ENCODE measurements at places on chromosomes 1 and 21.

DNA sequence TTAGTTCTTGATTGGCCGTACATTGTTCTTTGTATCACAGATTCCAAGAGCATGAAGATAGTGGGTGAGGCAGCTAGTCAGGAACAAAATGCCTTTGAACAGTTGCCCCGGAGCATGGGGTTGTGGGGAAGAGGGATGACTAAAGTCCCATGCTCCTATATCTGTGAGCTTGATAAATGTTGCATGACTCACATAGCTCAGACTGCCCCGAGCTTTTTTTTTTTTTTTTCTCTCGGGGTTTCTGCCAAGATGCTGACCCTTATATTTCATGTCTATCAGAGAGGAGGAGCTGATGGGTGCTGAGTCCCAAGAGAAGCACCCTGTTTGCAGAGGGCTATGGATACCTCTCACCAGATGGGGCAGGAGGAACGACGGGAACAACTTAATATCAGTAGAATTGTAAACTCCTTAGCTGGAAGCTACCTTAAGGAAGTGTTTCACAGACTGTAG is 40.6 kb downstream of the SRRM1 start:
- DNase-seq, result peak; percentile 86

GRCh38 chr1:224774378-224774777 is 155.1 kb upstream of the DNAH14 start:
- no peak for DNase-seq

- no peak for DNase-seq
Measured at GRCh38 chr1:98459486-98459870, 202.0 kb upstream of the SNX7 start.

GRCh38 chr1:57137980-57138379 is 172.2 kb upstream of the C8B start:
- no peak for DNase-seq

GRCh38 chr1:41349361-41350054 is 11.7 kb upstream of the FOXO6 start:
- DNase-seq, result no peak

GRCh38 chr1:81670286-81670685 is 130.4 kb upstream of the ADGRL2 start:
- DNase-seq, result peak; percentile 87

DNA sequence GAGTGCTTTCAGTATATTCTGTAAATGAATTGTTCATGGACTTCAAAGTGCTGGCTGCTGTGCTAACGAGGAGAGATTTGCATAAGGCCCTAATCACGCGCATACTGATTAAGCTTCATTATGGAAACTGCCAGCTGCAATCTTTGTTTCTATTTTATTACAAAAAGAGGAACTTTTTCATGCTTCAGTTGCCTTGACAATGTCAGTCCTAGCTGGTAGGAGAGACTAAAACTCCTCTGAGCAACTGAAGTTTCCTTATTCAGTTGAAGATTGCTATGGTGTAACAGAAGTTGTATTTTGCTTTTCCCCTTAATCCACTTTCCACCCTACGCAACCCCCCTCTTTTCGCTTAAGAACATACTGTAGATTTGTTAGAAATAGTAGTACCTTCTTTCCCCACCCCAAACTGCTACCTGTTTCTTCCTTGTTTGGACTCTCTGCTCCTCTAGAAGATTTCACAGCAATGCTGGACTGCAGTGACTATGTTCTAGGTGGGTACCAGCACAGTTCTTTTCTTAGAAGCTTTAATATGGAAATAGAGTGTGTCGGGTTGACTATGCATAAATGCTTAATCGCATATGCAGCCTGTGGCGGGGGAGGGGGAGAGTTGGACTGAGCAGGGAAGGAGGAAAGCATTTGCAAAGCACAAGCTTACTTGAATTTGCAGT is 108.3 kb downstream of the POU2F1 start:
- no peak for DNase-seq

DNA sequence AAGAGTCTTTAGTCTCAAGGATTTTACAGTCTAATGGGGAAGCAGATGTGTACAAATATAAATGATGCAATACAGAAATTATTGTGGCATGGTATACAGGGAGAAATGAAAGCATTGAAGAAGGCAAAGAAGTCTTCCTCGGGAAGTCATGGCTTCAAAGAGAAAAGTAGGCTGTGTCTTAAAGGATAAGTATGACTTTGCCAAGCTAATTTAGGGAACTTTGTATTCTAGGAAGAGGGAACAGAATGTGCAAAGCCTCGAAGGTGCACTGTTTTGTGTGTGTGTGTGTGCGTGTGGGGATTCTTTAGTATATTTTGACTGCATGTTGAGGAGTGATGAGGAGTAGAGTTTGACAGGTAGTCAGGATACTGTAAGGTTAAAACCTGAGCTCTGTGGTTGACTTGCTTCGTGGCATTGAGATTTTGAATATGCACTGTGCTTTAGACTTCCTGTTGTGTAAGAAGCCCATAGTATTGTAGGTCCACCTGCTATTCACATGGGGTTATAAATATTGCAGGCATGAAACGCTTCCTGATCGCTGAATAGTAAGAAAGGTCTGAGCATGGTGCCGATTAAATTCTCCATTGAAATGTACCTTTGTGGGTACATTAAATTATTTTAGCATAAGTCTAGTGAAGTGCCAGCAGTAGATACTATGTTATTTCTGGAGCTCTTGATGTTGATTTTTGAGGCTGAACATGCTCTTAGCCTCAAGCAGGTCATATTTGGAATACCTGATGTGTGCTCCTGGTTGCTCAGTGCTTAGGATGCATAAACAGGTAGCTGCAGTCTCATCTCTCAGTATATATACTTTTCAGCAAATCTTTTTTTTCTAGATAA is 8.0 kb downstream of the SMAP2 start:
- no peak for DNase-seq

GRCh38 chr1:18073066-18073642 is 34.4 kb upstream of the IGSF21 start:
- DNase-seq, result no peak

DNA sequence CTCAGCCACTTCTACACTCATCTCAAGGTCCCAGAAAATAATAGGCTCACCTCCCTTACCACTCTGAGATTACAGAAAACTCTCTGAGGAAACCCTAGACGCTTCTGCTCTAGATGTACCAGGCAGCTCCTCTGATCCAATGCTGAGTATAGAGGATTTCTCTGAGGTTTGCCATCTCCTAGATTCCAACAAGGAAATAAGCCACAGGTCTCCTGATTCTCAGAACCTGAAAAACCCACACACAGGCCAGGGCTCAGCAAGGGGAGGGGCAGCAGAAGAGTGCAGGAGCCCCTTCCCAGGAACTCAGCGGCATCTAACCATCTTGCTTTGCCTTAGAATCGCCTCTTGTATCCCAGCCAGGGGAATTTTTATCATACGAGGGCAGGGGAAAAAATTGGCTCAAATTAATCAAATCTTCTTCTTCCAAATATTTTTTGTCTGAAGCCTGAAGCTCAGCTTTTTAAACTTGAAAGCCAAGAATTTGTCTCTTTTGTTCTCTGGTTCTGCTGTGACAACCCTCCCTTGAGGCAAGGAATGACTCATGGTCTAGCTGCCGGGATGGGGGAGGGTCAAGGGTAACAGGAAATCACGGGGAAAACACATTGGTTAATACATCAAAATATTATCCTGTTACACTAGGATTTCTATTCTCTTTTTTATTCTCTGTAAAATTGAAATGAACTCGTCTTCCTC is 30.8 kb downstream of the GORAB start:
- DNase-seq, result peak; percentile 46

GRCh38 chr1:102800406-102800805 is 307.9 kb downstream of the COL11A1 start:
- DNase-seq, result no peak

- DNase-seq, result no peak
Measured at GRCh38 chr1:201061049-201061448, 37.5 kb upstream of the KIF21B start.

DNA sequence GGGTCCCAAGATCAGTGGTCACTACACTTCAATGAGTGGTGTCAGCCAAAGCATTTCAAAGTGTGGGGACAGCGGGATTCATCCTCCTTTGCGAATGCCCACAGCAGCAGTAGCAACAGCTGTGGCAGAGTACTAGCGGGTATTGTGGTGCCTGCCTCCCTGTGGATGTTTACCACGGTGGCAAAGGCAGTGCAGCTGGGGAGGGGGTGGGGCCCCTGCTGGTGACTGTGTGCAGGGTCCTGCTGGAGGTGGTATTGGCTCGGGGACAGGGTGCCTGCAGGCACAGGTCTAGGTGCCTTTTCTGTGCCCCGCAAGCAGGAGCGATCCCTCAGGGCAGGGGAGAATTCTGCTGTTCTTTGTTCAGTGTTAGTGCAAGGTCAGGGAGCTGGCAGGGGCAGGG is 415.7 kb downstream of the USP25 start:
- DNase-seq, result no peak

DNA sequence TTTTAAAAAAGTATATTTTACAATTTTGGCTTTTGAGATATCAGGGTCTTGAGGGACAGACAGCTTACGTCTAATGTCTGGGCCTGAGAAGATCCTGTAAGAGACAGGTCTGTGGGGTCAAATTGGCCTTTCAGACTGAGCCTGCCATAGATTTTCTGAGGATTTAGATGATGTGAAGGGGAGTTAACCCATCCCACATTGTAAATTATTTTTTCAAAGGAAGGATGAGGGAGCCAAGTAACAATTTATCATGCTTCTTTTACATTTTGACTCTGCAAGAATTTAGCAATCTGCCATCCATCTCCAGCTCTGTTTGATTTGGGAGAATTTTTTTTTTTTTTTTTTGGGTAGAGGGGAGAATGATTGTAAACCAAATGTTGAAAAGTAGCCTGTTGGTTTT is 160.9 kb downstream of the ROR1 start:
- DNase-seq, result no peak

GRCh38 chr1:29675481-29676263 is 439.4 kb downstream of the PTPRU start:
- DNase-seq, result no peak

- DNase-seq, result no peak
Measured at GRCh38 chr1:227316456-227316855, 1.8 kb downstream of the CDC42BPA start.

DNA sequence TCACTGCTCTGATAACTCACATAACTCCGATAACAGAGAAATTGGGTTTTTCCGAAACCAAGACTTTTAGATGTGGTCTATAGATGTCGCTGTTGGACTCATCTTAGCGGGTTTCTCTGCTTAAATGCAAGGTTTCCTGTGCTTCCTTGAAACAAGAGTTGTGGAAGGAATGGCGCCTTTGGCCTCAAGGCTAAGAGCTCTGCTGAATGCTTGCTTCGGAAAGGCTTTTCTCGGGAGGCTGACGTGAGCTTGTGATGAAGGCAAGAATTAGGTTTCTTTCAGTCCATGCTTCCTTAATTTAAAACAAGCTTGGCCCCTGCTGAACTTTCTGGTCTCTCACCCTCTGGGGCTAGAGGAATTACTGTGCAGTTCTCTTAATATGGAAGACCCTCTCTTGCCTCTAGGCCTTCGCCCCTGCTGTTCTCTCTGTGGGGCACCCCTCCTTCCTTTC is 113.5 kb downstream of the MAP3K21 start:
- no peak for DNase-seq

DNA sequence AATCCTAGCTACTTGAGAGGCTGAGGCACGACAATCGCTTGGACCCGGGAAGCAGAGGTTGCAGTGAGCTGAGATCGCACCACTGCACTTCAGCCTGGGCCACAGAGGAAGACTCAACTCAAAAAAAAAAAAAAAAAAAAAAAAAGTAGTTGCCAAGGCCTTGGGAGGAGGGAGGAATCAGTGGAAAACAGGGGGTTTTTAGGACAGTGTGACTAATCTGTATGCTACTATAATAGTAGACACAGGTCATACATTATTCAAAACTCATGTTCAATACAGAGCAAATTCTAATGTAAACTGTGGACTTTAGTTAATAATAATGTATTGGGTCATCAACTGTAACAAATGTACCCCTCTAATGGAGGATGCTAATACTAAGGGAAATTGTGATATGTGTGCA is 51.7 kb upstream of the CTPS1 start:
- DNase-seq, result no peak

GRCh38 chr1:30888975-30889374 is 19.6 kb downstream of the SDC3 start:
- DNase-seq, result no peak

DNA sequence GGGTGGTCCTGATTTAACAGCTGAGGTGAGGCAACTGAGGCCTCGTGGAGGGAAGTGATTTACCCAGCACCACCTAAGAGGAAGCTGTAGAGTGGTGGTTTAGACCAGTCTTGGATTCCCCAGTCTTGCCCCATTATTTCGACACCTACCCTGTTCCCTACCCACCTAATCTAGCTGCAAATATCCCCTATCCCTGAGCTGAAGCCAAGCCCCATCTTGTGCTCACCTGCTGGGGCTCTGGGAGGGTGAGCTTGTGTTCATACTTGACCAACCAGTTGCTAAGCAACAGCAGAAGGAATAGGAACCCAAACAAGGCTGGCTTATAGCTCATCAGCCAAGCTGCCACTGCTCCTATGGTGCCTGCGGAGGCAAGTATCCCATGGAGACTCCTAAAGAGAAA is 2.0 kb downstream of the TEX46 start:
- no peak for DNase-seq

DNA sequence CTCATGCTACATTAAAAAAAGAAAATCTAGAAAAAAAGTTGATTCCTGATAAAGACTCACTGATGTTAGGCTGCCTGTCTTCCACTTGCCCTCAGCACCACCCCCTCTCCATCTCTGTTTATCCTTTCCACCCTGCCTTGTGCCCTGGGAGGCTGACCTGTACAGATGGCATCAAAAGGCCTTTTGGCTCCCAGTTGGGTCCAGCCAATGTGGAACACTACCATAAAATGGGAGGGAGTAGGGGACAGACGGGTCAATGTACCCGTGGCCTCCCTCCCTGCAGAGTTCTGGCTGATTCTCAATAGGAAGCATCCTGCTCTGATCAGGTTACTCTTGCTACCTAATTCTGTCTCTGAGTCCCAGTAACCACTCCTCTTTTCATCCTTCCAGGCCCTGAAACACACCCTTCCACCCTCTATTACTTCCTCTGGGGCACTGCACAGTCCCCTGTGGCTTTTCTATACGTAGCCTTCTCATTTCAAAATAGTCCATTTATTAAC is 300.0 kb downstream of the HHIPL2 start:
- no peak for DNase-seq
